GM23248 (cell line): ENCODE measurements at places on chromosomes 2 and 18. TPM values are rescaled to one million over a fixed set of nuclear protein-coding genes. Genes with fewer than 3 reads are reported as not detected.
A peak's percentile ranks its signal among the peaks of the same experiment; 100 is the strongest.

- DNase-seq, result no peak
Measured at GRCh38 chr2:196617430-196617829, 22.1 kb upstream of the CCDC150 start.

DNA sequence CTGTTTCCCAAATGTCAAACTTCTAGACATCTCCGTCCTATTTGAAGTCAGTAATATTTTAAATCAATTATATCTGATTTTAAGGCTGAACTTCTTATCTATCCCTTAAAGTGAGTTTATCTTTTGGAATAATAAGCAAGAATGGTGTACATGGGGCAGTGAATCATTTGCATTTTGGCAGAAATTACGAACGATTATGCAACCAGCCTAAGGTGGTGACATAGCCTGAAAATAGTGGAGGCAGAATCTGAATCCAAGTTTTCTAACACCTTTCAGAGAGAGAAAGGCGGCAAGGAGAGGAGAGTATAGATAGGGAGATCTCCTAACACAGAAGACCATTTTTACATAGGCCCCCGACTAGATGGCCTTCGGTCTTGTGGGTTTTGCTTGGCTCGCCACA is 10.7 kb downstream of the ZBTB14 start:
- peak; percentile 33 for DNase-seq

Gene IL36A
- not detected in 2 replicates for total RNA-seq

Gene CRYBA2
- total RNA-seq, result not detected in 2 replicates

DNA sequence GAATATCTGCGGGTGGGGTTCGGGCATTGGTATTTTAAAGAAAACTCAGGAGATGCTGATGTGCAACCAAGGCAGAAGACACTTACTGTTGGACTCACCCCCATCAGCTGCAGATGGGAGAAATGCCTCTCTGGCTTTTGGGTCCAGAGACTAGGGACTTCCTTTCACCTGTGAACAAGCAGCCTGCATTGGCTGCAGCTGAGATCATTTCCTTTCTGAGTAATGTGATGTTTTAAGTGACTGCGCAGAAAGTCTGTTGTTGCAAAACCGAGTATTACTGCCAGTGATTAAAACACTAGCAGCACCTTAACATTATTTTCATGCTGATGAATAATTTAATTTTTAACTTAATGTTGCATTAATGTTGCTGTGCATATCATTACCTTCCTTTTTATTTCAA is 143.0 kb downstream of the TSN start:
- DNase-seq, result peak; percentile 83

Gene MROH2A
- total RNA-seq, result not detected in 2 replicates

- DNase-seq, result peak; percentile 32
Measured at GRCh38 chr2:189549449-189549832, 31.1 kb downstream of the SLC40A1 start.

Gene SCN7A
- not detected in 2 replicates for total RNA-seq
